Fibroblast of skin of right quadriceps (primary cell): ENCODE measurements at places on chromosomes 16 and 17.

DNA sequence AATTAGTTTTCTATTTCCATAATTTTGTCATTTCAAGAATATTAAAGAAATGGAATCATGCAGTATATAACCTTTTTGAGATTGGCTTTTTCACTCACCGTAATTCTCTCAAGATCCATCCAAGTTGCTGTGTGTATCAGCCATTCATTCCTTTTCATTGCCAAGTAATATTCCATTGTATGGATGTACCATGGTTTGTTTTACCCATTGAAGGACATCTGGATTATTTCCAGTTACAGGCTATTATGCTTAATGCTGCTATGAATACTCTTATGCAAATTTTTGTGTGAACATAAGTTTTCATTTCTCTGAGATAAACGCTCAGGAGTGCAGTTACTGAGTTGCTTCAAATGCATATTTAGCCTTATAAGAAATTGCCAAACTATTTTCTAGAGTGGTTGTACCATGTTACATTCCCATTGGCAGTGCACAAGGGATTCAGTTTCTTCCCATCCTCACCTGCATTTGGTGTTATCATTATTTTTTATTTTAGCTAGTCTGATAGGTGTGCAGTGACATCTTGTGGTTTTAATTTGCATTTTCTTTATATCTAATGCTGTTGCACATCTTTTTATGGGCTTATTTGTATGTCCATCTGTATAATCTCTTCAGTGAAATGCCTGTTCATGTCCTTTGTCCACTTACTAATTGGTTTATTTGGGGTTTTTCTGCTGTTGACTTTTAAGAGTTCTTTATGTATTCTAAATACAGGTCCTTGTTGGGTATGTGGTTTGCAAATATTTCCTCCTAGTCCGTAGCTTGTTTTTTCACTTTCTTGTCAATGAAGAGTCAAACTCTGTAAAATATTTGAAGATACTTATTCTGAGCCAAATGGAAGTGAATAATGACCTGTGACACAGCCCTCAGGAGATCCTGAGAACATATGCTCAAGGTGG, 32.7 kb downstream of the BMERB1 start:
- no peak for DNase-seq

DNA sequence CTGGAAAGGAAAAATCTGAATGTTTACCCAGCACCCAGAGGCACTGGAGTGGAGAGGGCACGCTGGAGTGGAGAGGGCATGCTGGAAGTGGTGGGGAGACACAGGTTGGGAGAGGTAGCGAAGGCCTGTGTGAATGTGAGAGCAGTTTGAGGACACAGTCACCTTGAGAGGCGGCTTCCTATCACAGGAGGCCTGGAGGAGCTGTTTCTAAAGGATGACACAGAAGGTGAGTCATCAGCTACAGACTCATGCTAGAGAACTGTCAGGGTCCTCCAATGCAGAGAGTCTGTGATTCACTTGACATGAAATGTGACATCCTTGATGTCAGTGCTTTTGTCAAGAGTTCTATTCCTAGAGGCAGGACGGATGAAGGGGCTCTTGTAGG, 13.8 kb downstream of the CTRL start:
- DNase-seq = peak; percentile 83

DNA sequence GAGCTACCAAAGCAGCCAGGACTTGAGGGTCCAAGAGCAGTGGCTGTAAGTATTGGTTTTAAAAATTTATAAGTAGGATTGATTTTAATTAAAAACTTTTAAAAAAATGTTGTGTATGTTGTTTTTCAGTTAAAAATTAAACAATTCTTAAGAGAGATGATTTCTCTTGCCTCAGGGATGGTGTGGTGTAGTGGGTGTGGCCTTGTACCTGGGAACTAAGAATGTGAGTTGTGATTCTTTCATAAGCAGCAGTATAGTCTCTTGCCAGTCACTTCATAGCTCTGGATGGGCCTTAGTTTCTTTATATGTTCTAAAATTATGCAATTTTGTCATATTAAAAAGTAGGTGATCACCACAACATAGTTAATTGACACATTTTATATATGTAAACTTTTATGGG, 99.5 kb downstream of the FTO start:
- no peak for DNase-seq

GRCh38 chr17:17667947-17668346, 13.3 kb upstream of the RAI1 start:
- no peak for DNase-seq

GRCh38 chr17:57623620-57624019, 121.5 kb downstream of the CCDC182 start:
- DNase-seq = no peak

DNA sequence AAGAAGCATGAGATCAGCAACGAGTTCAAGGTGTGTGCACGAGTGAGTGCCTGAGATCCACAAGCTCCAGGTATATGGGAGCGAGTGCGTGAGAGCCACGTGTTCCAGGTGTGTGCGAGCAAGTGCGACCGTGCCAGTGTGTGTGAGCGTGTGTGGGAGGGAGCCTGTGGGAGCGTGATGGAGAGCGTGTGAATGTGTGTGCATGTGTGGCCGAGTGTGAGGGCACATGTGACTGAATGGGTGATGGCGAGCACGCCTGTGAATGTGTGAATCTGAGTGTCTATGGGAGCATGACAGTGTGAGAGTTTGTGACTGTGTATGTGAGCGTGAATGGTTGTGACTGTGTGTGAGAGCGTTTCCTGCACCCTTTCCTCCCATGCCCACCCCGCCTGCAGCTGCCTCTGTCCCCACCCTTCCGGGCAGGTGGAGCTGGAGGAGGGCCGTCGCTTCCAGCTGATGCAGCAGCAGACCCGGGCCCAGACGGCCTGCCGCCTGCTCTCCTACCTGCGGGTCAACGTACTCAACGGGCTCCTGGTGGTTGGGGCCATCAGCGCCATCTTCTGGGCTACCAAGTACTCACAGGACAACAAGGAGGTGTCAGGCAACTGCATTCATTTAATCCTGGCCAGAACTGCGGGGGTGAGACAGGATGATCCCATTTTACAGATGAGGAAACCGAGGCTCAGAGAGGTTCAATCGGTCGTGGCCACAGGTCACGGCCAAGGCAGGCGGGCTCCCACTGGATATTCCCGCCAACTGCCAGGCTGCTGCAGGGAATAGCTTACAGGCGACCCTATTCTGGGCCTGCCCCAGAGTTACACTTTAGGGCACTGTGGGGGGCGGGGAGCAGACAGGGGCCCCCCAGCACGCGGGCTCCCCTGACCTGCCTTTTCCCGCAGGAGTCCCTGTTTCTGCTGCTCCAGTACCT, 3.7 kb downstream of the TMC8 start:
- DNase-seq = no peak

- DNase-seq = no peak
Measured at GRCh38 chr17:73986641-73987177, 216.8 kb upstream of the RPL38 start.

DNA sequence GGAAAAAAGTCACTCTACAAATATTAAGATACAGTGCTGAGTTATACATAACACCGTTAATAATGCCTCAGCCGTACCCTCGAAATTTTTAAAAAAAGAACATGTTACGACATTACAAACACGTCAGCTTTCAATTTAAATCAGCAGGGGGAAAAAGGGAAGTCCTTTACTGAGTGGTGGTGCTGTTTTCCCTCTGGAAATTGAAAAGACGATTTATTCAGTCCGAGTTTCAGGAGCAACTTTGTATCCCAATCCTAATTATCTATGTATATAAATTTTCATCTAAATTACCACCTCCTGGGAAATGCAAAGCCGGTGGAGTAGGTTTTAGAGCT, 1.3 kb downstream of the NETO2 start:
- peak; percentile 37 for DNase-seq

GRCh38 chr17:49822829-49823228, 25.0 kb downstream of the TAC4 start:
- no peak for DNase-seq

DNA sequence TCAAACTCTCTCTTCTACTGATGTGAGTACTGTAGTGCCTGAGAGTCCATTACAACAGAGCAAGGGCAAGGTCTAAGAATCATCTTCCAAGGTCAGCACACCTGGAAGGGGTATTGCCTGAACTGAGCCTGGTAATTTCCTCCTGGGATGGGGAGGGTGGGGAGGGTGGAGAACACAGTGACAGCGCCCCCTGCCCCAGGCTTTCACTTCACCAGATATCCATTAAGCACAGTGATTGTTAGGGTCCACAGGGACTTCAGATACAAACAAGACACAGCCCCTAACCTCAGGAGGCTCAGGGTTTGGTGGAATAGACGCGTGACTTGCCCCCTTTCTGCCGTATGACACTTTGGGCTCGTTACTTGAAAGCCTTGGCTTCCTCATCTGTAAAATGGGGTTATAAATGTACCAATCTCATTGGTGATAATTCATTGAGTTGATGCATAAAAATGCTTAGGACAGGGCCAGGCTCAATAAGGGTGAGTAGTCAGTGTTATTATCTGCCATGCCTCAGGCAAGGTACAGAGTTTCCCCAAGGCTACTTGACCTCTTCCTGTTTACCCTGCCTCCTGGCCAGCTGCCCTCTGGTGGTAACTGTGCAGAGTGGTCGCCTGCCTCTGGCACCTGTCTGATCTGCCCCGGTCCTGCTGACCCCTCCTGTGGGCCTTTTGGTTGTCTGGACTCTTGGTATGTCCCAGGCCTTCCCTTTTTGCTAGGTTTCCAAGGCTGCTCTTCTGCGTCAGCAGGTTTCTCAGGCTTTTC, 13.1 kb upstream of the BRD7 start:
- no peak for DNase-seq

- DNase-seq = no peak
Measured at GRCh38 chr17:57408071-57408811, 151.9 kb downstream of the MSI2 start.

- DNase-seq = no peak
Measured at GRCh38 chr17:76504117-76504516, 2.9 kb upstream of the RHBDF2 start.

- peak; percentile 86 for DNase-seq
Measured at GRCh38 chr17:13420878-13421277, 180.9 kb downstream of the HS3ST3A1 start.

- peak; percentile 51 for DNase-seq
Measured at GRCh38 chr17:36901506-36901905, 35.8 kb upstream of the LHX1 start.

GRCh38 chr16:75320435-75320834, 69.0 kb upstream of the BCAR1 start:
- DNase-seq = no peak

- DNase-seq = peak; percentile 38
Measured at GRCh38 chr16:65123396-65124211, 1.7 kb upstream of the CDH11 start.

DNA sequence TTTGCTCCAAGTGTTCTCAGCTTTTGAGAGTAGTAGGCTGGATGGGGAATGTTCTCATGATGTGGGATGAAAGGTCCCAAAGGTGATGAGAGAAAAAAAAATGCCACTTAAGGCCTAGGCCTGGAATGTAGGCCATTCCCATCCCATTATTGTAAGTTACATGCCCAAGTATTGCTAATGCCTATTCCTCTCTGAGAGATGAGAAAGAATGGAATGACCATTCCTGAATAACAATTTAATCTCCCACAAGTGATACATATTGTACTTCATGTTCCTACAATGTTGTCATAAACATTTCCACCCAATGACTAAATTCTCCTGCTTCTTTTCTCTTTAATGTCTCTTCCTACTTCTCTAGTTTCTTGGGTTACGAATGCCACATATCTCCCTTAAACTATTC, 102.8 kb upstream of the KCNJ16 start:
- no peak for DNase-seq

GRCh38 chr17:45190503-45191255, 29.0 kb downstream of the HEXIM2 start:
- DNase-seq = no peak

DNA sequence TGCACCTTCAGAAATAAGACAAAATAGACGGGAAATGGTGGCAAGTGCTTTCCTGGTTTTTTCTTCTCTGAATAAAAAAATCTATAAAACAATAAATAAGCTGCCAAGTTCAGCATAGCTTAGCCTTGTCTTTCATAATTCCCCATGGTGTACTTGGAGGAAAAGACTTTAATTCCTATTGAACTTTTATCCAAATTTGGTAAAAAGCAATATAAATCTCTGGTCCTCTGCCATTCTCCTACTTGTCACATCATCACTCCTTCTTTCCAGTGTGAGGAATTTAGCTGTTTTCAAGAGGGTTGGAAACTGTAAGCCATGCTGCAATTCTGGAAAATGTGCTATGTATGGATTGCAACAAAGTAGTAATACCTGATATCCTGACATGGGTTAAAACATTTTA, 551.8 kb upstream of the KIF2B start:
- DNase-seq = peak; percentile 0

DNA sequence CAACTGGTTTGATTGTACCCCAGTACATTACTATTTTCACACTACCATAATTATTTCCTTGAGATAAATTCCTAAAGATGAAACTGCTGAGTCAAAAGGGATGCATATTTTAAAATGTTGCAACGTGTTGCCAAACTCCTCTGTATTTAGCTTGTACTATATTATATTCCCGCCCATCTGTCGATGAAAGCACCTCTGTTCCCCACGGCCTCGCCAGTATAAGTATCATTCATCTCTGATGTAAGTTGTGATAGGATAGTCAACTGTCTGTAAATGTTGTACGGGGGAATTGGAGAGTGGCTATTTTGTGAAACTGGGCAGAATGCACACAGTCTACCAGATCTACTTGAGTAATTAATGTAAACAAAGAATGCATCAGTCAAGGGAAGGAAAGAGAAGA, 47.7 kb upstream of the TNRC6A start:
- peak; percentile 78 for DNase-seq

GRCh38 chr17:82320956-82321927, 3.8 kb upstream of the CD7 start:
- no peak for DNase-seq

GRCh38 chr16:56972403-56973293, 10.9 kb downstream of the CETP start:
- no peak for DNase-seq

DNA sequence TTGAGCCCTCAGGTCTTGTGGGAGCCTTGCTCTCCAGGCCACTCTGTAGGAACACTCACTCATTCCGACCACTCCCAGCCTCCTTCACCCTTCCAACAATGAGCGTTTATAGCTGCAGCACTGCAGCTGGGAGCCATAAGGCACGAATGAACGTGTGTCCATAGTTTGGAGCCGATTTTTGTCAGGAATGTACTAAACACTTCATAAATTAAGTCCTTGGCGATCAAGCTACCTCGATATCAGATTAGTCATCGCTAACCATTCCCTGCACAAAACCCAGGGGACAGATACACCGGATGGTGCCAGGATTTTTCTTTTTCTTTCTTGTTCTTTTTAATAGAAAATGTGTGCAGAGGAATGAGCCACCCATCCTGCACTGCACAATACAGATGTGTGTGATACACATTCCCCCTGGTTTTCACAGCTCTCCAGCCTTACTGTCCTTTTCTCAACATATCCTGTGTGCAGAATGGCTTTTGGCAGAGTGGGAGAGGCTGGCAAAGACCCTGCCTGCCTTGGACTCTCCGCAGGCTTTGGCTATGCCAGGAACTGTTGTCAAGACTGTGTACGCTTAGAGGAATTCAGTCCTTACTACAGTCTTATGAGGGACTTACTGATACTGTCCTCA, 68.4 kb upstream of the ELAC2 start:
- DNase-seq = peak; percentile 92

GRCh38 chr16:52068447-52069074, 478.4 kb downstream of the TOX3 start:
- DNase-seq = no peak

DNA sequence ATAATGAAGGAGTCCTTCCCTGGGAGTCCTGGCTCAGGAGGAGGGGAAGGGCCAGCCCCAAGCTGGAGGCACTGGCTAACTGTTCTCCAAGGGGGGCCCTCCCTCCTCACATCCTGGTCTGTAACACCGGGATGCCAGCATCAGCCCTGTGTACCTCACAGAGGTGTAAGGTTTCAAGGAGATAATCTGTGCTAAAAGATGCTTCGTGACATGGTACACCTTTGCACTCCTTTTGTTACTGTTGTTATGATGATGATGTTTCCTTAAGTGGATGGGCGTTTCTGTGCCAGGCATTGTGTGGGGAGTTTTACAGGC, 236.7 kb upstream of the TNRC6C start:
- no peak for DNase-seq
